ENCODE measurements at places on chromosomes 5 and 9.

DNA sequence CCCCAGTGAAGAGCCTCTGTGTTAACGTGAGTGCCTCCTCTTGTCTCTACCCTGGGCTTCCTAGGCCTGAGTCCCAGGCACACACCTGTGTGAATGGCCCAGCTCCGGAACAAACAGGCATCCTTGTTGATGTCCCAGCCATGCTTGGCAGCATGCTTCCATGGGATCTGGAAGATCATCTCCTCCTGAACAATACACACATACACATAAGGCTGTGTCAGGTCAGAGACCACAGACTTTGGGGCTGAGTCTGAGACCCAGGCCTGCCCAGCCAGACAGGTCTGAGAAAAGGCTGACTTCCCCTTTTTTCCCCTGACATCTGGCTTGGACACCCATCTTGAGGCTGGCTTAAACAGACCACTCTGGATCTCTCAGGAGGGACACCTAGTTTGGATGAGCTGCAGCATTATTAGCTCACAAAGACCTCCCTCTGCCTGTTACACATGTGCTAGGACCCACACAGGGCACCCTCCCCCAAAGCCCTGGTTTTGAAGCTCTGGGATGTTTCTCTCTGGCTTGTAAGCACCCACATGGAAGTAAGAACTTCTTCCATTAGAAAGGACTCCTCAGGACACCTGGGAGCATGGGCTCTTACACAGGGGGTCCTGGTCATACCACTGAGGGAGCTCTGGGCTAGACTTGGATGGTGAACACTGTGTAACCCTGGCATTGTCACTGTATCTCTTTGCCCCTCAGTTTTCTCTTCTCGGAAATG, 2.6 kb downstream of the IRF1 start:
- no peak for DNase-seq

DNA sequence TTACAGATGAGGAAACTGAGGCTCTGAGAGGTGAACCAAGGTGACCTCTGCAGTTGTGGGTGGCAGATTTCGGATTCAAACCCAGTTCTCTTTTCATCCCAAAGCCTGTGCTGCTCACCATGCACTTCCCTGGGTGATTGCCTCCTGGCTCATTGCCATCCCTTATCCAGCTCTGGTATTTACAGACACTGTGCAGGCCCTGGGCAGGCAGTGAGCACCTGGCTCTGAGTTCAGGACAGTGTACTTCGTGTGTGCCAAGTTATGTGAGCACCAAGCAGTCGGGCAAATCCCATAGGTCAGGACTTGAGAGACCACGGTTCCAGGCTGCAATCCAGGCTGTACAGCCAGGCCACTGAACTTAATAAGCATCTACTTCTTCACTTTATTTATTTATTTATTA, 1.4 kb downstream of the LRSAM1 start:
- peak; percentile 53 for DNase-seq

DNA sequence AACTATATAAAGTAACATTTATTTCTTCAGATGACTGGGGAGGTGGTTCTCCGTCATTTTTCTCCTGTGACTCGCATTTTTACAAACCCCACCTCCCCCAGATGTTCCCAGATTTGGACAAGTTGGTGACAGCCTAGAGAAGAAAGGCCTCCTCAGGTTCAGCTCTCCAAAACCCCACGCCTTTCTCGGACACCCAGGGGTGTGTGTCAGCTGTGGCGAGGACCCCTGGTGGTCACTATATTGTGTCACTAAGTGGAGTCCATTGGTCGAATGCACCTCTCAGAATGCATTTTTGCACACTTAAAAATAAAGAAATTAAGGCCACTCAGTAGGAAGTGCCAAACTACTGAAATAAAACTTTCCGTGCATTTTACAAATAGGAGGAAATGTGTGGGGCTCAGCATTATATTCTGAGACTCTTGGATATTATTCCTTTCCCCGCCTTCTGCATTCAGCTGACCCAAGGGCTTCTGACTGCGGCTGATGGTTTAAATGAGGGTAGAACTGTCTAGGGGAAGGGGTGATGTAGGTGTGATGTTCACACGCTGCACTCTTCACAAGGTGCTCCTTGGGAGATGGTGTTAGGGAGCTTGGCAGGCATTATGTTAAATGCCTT, 47.6 kb downstream of the ACO1 start:
- DNase-seq = peak; percentile 23

DNA sequence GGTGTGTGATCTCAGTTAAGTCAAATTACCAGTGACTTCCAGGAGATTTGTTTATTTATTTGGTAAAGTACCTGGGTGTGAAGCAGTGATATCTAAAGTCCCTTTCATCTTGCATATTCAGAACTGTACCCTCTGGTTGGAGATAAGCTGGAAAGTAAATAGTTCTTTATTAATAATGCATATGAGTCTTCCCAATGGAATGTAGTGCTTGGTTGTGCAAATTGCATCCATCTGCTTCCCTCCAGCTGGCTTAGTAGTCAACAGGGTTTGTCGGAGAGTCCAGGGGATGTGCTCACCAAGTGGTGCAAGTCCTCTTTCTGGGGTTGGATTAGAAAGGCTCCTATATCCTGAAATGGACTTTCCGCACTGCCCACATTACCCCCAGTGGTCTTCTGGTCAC, 42.0 kb downstream of the TRPM3 start:
- no peak for DNase-seq

GRCh38 chr5:87002485-87002884, 265.2 kb upstream of the RASA1 start:
- no peak for DNase-seq

GRCh38 chr5:10439692-10440091, 2.0 kb upstream of the ROPN1L start:
- DNase-seq = no peak

GRCh38 chr5:174996941-174997340, 272.6 kb downstream of the MSX2 start:
- DNase-seq = no peak

GRCh38 chr5:66012271-66012670, 85.9 kb downstream of the ERBIN start:
- DNase-seq = no peak

DNA sequence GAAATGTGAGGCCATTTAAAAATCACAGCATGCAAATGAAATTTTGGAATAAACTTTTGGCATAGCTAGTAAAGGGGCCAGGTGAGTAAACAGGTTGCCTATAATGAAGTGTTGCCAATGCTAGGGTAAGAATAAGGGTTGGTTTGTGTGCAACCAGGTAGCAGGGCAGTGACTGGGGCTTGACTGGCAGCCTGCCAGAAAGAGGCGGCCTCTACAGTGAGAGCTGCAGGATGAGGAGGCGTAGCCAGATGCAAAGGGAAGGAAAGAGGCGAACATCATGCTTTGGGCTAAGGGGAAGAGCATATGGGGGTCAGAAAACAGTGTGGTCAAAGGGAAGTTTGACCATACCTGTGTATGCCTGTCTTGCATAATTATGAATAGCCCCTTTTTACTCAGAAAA, 70.6 kb downstream of the MAST4 start:
- no peak for DNase-seq

DNA sequence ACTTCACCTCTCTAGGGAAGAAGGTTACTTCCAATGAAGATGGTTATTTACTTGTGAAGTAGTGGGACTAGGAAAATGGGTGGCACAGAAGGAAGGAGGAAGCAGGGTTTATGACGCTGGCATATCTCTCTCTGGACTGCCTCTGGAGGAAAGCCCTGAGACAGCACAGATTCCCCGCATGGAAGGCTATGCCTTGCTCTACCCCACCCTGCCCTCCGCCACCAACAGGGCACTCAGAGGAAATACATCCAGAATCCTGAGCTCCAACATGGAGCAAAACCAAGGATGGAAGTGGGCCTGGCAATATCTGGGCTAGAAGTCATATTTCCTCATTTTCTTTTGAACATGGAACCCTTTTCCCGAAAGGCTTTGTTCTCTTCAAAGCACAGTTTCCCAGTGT, 346.9 kb downstream of the ZSWIM6 start:
- no peak for DNase-seq

DNA sequence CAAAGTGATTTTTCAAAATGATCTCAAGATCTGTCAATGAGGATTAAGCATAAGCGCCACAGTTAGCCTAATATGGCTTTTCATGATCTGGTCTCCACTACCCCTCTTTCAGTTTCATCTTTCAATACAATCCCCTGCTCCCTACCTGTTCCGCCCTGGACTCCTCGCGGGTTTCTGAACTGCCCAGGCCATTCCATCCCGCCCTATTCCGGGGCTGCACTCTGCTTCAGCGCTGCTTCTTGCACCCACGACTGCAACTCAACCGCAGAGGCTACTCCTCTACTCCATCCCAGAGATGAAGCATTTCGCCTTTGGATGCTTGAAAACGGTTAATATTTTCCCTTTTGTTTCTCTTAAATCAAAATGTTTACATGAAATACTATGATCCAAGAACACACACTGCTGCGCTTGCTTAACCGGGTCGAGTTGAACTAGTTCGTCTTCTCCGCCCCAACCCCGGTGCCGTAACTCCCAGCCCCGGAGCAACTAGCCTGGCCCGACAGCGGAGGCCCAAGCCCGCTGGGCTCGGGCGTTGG, 716 bp upstream of the OTULIN start:
- peak; percentile 27 for DNase-seq

DNA sequence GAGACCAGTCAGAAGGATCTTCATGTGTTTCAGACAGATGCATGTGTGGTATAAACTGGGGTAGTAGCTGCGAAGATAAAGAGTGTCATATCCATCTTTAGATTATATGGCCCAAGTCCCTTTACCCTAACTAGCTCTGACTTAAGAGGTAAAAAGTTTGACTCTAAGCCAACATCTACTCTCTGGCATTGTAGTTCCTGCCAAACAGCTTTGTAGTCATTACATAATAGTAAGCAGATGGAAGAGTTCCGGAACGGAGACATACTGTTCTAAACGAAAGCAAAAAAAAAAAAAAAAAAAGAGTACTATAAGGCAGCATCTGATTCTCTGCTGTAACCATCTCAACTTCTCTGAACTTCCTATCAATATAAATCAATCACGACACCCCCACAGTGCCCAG, 48.8 kb downstream of the CEMIP2 start:
- DNase-seq = no peak

DNA sequence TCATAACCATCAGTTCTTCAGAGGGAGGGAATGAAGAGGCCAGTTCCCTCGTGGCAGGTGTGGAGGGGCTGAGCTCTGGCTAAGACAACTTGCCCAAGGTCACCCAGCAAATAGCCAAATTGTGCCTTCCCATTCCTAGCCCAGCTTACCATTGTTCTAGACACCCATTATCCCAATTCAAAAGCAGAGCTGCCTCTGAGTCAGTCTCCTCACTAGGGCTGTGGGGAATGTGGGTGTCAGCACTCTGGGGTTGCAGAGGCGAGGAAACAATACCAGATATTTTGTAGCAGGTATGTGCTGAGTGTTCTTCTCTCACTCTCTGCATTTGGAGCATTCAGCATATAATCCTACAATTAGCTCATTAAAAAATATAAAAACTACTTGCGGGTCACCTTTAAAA, 270.8 kb downstream of the PSAT1 start:
- DNase-seq = no peak

GRCh38 chr5:146633323-146633764, 117.4 kb upstream of the GPR151 start:
- no peak for DNase-seq

DNA sequence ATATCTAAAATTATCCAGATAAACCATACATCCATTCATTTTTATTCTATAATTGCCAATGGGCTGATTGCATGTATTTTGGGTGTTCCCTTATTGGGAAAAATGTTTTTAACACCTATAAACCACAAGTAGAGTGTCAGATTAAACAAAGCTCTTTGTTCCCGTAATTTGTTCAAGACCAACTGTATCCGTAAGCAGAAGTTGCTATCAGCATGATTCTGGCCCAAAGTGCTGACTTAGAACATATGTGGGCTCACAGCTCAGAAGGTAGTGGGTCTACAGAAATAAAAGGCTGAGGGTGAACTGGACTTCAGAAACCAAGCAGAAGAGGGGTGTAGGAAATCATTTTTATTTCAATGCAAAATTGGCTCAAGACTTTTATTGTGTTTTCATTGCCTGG, 23.5 kb upstream of the IL7R start:
- DNase-seq = no peak

All from HuH-7 (cell line).